ENCODE measurements at places on chromosomes 2 and 18.
A peak's percentile ranks its signal among the peaks of the same experiment; 100 is the strongest.

GRCh38 chr2:203909261-203909967 lies 27.1 kb upstream of the ICOS start:
- peak; percentile 36 for DNase-seq

DNA sequence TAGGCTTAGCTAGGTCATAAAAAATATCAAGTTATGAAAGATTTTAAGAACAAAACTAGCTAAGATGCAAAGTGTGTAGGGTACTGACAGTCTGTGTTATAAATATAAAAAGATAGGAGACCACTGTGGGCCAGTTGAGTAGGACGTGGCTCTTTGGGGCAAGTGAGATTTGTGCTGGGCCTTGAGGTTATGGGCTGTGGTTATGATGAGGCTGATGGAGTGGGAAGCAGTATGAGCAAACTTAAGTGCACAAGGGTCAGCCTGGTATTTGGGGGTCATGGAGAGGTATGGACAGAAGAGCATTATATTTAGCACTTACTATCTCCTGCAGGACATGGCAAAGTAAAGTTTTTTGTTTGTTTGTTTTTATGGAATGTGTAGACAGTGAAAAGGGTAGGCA lies 70.1 kb downstream of the SETBP1 start:
- DNase-seq: no peak

- no peak for DNase-seq
These were observed 61.6 kb downstream of the DNMT3A start for GRCh38 chr2:25280051-25280687.

DNA sequence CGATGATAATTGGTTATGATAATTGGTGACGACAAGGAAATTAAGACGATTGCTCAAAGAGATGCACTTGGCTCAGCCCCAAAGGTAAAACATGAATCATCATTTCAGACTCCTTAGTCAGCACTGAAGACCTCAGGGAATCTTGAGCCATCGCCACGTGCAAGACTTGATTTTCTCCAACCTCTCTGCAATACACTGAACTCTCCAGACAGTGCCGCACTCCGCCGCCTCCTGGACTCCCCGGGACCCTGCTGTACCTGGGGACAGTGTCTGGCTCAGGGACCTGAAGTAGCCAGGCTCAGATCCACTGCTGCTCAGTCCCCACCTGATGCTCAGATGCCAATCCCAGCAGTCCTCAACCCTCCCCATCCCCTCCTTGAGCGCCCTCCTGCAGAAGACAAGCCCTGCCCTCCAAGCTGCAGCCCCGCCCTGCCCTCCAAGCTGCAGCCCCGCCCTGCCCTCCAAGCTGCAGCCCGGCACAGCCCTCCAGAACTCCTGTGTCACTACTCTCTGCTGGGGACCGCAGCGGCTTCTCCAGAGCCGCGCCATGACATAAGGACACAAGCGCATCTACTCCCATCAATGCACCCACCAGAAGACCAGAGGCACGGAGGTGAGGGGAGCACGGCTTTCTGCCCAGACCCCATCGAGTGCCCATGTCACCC lies 1.1 kb downstream of the TMEM18 start:
- DNase-seq: no peak

DNA sequence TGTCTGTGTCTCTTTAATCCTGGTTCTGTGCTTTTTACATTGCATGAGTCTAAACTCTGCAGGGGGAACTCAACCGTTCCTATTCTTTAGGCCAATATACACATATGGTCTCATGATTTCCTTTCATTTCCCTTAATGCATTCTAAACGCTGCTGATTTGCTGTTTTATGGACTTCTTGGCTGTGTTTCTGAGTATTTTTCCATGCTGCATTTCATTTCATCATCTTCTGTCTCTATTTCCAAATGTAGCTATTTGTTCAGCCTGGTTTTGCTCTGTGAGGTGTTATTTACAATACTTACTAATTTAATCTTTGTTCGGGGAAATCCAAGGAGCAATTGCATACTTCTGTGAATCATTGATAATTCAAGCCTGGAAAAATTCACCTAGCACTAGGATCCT lies 897.2 kb downstream of the TSN start:
- DNase-seq: no peak

- DNase-seq: no peak
These were observed 2.1 kb downstream of the NCKAP1 start for GRCh38 chr2:183035954-183036669.

GRCh38 chr2:144747571-144747970 lies 227.7 kb upstream of the ZEB2 start:
- no peak for DNase-seq

- DNase-seq: no peak
These were observed 235.6 kb upstream of the CDH2 start for GRCh38 chr18:28412521-28412920.

GRCh38 chr18:66193938-66194337 lies 410.0 kb downstream of the CDH19 start:
- DNase-seq: peak; percentile 7

DNA sequence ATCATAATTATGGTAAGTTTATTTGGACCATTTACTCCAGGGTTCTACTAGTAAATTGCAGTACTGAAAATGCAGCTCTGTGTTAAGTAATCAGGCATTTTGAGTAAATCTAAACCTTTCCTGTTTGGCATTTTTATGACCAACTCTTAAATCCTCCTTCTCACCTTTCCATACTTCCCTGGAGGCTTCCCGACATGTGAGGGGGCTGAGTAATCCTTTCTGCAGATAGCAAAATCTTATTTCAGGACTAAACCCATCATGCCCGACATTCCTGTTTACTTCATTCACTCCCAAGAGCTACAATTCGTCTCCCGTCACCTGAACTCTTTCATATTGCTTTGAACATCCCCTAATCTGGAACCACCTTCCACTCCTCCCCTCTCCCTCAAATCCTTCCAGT lies 296.6 kb downstream of the IKZF2 start:
- DNase-seq: no peak

- DNase-seq: no peak
These were observed 201.3 kb downstream of the TGIF1 start for GRCh38 chr18:3651266-3651665.

- no peak for DNase-seq
These were observed 21.5 kb upstream of the ZSCAN30 start for GRCh38 chr18:35311496-35311895.

GRCh38 chr18:26394047-26394654 lies 154.2 kb downstream of the KCTD1 start:
- no peak for DNase-seq

- DNase-seq: no peak
These were observed 32.0 kb upstream of the ACYP2 start for GRCh38 chr2:54083445-54083844.

GRCh38 chr2:221816566-221816965 lies 244.5 kb upstream of the EPHA4 start:
- DNase-seq: no peak

DNA sequence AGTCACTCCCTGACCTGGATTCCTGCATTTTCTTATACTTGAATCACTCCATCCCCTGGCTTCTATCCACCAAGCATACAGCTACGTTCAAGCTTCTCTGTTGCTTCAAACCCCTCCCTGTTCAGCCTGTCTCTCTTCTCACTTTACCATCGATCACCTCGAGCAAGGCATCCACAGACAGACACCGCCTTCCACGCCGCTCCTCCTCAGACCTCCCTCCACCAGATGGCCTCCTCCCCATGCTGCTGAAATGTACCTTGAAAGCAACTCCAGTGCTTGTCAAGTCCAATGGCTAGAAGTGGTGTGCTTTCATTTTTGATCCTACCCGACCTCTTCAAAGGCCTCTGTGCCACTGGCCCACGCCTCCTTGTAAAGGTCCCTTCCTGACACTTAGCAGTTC lies 131.3 kb upstream of the ACAA2 start:
- no peak for DNase-seq

GRCh38 chr2:200515155-200515554 lies 5.3 kb upstream of the KCTD18 start:
- DNase-seq: no peak

DNA sequence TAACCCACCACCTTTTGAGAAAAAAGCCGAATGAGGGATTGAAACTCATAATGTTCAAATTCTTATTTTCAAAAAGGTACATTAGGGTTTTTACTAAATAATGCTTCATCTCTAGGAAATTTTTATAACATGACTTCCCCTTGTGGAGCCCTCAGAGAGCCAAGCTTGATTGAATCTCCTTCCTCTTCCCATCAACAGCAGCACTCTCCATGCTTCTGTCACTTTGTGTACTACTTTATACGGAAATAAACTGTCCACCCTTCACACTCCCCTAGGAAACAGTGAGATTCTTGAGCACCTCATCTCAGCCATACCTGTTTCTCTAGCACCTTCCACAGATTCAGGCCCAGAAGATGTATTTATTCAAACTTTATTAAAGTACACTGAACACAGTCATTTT lies 51.8 kb downstream of the TFPI start:
- no peak for DNase-seq

GRCh38 chr2:10535703-10536102 lies 87.6 kb upstream of the ODC1 start:
- DNase-seq: no peak

DNA sequence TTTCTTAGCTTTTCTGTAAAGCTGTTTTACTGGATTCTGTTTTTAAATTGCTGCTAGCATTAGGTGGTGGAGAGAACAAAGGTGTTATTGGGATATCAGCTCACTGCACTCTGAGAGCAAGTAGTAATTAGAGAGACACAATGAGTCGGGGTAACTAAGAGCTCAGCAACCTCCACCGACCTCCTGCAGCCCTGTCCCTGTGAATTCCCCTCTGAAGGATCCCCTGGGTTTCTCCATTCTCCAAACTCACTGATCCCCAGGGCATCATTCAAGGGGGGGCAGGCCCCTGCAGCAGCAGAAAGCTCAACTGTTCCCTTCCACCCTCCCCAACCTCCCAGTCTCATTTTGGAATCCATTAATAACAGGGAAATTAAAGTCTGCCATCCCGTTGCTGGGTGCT lies 73.0 kb downstream of the MTCL1 start:
- no peak for DNase-seq

GRCh38 chr2:173117678-173118077 lies 42.0 kb downstream of the MAP3K20 start:
- DNase-seq: no peak

DNA sequence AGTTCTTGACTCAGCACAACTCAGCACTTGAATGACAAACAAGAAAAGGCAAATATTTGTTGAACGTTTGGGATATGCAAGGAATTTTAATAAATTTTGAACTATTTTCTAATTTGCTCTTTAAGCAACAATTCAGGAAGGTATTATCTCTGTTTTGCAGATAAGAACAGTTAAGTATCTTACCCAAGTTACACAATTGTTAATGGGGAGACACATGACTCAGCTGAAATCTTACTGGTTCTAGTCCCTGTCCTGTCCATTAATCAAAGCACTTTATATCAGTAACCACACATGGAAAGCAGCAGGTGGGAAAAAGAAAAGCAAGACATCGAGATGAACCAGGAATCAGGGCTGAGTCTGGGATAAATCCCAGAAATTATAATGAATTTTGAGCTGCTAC lies 493.9 kb upstream of the PIK3C3 start:
- no peak for DNase-seq

DNA sequence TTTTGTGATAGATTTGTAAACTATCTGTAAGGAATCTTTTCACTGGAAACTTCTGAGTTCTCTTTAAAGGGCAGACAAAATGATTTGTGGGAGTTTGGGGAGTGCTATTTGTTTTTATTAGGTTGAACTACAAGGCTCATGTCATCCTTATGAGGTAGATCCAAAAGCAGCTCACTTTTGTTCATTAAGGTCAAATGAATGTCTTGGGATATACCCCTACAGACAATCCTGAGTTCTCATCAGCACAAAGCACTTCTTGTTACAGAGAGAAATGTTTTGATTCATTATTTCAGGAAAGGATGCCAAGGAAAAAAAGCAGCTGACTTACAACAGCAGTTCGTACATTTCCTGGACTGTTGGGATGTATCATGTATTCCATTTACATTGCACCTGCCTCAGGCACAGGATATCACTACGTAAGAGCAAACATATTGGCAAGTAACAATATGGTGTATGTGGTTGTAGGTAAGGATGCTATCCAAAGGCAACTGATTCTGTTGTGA lies 68.9 kb downstream of the DCC start:
- DNase-seq: no peak

GRCh38 chr2:109264595-109265328 lies 135.8 kb downstream of the SH3RF3 start:
- no peak for DNase-seq

- no peak for DNase-seq
These were observed 67.8 kb downstream of the CWC22 start for GRCh38 chr2:179939259-179939658.

- DNase-seq: no peak
These were observed 960.7 kb downstream of the SLC4A3 start for GRCh38 chr2:220588148-220588547.

DNA sequence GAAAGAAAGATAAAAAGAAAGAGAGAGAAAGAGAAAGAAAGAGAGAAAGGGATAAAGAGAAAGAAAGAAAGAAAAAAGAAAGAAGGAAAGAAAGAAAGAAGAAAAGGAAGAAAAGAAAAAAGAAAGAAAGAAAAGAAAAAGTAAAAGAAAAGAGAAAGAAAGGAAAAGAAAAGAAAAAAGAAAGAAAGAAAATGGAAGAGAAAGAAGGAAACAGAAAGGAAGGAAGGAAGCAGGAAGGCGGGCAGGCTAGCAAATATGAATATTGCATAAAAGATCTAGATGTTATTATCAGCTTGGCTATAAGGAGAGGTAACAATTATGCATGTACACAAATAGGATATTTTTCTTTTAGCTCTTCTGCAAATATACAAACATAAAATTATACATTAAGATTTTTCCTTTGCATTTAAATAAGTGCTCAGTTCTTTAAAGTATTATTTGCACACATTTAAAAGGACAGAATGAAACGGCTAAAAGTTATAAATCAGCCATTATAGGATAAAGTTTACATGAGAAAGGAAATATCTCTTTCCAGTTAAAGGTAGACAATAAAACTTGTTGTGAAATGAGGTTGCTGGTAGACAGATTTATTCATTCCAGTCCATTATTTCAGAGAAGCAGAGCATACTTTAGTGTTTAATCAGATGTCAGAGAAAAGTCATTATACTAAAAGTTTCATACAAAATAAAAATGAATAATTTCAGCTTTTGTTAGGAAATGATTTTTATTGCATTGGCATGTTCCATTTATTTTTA lies 511.4 kb downstream of the KCNJ3 start:
- DNase-seq: no peak

- peak; percentile 28 for DNase-seq
These were observed 26.6 kb upstream of the LANCL1 start for GRCh38 chr2:210503001-210503623.

- no peak for DNase-seq
These were observed 88.4 kb upstream of the TPO start for GRCh38 chr2:1324884-1325283.

DNA sequence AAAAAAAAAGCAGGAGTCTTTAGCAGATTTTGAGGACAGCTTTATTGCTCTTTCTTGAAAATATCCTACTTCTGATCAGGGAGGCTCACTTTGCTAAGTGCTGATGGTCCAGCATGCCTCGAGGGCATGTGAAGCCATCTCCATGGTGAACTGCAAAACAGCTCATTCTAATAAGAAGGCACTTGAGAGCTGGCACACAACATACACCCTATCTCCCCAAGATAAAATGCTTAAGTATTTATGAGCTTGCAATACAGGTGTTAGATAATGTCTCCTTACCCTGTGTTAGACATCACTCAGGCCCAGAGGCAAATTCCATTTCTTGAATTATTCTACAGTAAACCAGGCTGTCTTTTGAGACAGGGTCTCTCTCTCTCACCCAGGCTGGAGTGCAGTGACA lies 2.7 kb downstream of the ENOSF1 start:
- DNase-seq: no peak
